ENCODE measurements at places on chromosomes 5 and 9. TPM values are rescaled to one million over a fixed set of nuclear protein-coding genes. Genes with fewer than 3 reads are reported as not detected.
A peak's percentile ranks its signal among the peaks of the same experiment; 100 is the strongest.

DNA sequence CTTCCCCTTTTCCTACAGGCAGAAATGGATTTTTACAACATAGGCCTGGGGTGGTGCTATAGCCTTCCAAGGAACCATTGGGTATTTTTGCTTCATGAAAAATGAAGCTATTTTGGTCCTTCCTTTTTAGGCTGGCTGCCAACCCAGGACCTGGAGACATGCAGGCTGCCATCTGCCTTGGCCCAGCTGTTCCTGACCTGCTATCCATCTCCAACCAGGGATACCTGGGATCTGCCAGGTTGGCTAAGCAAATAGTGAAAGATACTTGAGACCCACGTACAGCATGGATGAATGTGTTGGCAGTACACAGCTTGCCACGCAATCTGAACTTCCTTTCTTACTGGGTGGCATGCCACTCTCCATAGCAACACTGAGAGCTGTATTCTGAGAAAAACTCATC, 31.1 kb downstream of the MRPS27 start:
- H3K4me3 ChIP-seq: no peak overlapping the region
- no peaks in the 10 kb centered on the region for H3K27me3 ChIP-seq
- DNase-seq: no peak
- H3K36me3 ChIP-seq: peaks cover 2% of the 10 kb centered on the region

DNA sequence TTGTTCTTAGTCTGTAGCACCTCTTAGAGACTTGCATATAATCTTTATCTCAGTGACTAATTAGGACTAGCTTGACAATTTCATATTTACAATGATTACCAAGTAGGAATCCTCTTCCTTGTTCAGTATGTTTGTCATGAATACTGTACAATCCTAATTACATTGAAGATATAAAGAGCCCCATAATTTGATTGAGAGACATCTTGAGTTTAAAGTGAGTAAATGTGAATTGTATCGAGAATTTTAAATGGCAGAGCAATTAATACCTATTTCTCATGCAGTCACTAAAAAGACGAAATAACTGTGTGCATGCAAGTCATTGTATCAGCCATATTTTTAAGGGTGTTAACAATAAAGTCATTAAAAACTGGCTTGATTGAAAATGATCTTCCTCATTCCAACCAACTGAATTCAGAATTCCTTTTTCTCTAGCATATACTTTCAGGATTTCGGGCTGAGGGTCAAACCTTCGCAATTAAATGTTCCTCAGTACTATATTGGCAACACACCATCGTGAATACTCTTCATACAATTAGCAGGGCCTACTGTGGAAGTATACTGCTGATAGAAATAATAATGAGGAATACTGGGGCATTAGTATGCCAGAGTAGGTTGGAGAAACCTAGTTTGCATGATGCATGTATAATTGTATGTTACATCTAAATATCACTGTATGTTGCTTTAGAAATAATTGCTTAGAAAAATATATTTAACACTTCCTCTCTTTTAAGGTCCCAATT, 284.7 kb upstream of the TMEM161B start:
- H3K4me1 ChIP-seq: peaks cover 3% of the 10 kb centered on the region
- H3K27me3 ChIP-seq: peaks cover 17% of the 10 kb centered on the region
- no peaks in the 10 kb centered on the region for H3K36me3 ChIP-seq
- DNase-seq: no peak

DNA sequence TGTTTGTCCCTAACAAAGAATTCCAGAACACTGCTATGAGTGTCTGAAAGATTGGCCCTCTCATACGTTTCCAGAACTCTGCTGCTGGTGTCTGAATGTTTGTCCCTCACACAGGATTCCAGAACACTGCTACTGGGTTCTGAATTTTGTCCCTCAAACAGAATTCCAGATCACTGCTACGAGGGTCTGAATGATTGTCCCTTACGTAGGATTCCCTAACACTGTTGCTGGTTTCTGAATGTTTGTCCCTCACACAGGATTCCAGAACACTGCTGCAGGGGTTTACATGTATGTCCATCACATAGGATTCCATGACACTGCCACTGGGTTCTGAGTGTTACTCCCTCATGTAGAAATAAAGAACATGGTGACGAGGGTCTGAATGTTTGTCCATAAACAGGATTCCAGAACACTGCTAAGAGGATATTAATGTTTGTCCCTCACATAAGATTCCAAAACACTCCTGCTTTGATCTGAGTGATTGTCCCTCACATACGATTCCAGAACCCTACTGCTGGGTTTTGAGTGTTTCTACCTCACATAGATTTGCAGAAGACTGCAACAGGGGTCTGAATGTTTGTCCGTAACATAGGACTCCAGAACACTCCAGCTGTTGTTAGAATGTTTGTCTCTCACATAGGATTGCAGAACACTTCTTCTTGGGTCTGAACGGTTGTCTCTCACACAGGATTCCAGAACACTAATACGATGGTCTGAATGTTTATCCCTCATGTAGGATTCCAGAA, 214.4 kb downstream of the FOXD4L6 start:
- no peaks in the 10 kb centered on the region for H3K36me3 ChIP-seq
- H3K27ac ChIP-seq: no peak overlapping the region
- H3K27me3 ChIP-seq: no peaks in the 10 kb centered on the region
- H3K4me3 ChIP-seq: no peak overlapping the region
- no peak for DNase-seq

- peaks cover 3% of the 10 kb centered on the region for H3K36me3 ChIP-seq
- no peak overlapping the region for H3K27ac ChIP-seq
- no peak overlapping the region for H3K4me3 ChIP-seq
- DNase-seq: no peak
Measured at GRCh38 chr5:132525299-132525724, 18.0 kb downstream of the IL5 start.

DNA sequence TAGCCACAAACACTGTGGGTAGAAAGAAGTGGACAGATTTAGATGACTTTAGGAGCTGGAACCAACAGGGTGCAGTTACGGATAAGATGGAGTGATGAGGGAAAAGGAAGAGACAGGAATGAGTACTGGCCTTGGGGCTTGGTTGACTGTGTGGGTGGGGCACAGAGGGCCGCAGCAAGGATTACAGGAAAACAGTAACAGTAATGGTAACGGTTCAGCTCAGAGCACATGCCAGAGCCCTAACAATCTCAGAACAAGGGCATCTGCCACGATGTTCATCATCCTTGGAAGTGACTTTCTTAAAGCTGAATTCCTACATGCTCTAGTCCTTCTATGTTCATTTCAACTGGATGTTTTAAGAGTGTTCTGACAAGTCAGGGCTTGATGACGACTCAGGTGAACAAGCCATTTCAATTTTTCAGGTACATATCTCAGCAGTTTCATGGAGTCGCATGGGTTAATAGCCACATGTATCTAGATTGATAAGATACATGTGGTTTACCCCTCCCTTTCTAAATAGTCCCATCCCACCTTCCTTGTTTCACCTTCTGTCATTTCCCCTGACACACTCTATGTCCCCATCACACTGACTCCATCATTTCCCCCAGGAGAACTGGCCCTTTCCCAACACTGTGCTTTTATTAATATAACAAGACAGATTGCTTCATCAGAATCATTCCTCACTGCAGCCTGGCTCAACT, 65.0 kb downstream of the CEMIP2 start:
- peaks cover 26% of the 10 kb centered on the region for H3K36me3 ChIP-seq
- H3K27ac ChIP-seq: peak overlapping the region; percentile 82
- no peak for DNase-seq
- no peak overlapping the region for H3K4me3 ChIP-seq
- H3K27me3 ChIP-seq: no peaks in the 10 kb centered on the region

DNA sequence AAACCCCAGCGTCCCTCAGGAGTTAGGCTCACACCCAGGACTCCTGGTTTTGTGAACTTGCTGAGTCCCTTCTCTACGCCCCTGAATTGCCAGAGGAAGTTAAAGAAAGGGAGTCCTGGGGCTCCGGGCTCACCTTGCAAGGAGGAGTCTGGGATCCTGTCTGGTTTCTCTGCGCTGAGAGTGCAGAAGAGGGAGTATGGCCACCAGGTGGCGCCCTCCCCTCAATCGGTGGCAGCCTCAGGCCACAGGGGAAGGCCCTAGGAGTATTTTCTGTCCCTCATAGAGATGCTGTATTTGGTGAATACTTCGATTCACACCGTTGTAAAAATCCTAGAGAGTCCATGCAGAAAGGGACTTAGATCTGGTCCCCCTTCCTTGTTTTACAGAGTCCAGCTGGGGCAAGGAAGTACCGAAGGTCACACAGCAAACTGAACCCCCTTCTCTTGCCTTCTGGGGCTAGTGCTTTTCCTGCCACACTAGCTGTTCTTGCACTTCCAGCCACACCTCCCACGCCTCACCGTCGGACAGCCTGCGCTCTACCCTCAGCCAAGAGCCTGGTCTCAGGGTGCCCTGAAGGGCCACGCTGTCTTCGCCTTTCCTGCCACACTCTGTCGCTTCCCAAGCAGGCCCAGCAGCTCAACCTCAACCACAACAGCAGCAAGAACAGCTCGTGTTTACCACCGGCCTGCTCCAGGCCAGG, 10.2 kb downstream of the HAND1 start:
- peak; percentile 64 for DNase-seq
- H3K27me3 ChIP-seq: peaks cover 41% of the 10 kb centered on the region

GRCh38 chr9:3855929-3856328, 330.1 kb upstream of the RFX3 start:
- H3K27ac ChIP-seq: no peak overlapping the region
- no peak overlapping the region for H3K4me3 ChIP-seq
- no peak for DNase-seq
- peaks cover 4% of the 10 kb centered on the region for H3K36me3 ChIP-seq
- H3K4me1 ChIP-seq: peaks cover 4% of the 10 kb centered on the region

- H3K36me3 ChIP-seq: peaks cover 4% of the 10 kb centered on the region
Measured at GRCh38 chr5:157828105-157828943, 30.6 kb downstream of the CLINT1 start.

- peaks cover 4% of the 10 kb centered on the region for H3K4me1 ChIP-seq
- peaks cover 2% of the 10 kb centered on the region for H3K36me3 ChIP-seq
- DNase-seq: no peak
- no peak overlapping the region for H3K27ac ChIP-seq
- H3K4me3 ChIP-seq: no peak overlapping the region
Measured at GRCh38 chr9:88106492-88106891, 31.8 kb downstream of the SPATA31C2 start.

GRCh38 chr5:109247986-109248385, 161.8 kb downstream of the PJA2 start:
- no peak for DNase-seq
- no peak overlapping the region for H3K27ac ChIP-seq
- H3K36me3 ChIP-seq: no peaks in the 10 kb centered on the region
- no peaks in the 10 kb centered on the region for H3K4me1 ChIP-seq
- H3K4me3 ChIP-seq: no peak overlapping the region

GRCh38 chr9:131701789-131702337, 38.0 kb downstream of the RAPGEF1 start:
- H3K27ac ChIP-seq: no peak overlapping the region
- H3K27me3 ChIP-seq: no peaks in the 10 kb centered on the region
- no peaks in the 10 kb centered on the region for H3K36me3 ChIP-seq
- no peak for DNase-seq
- no peak overlapping the region for H3K4me3 ChIP-seq

DNA sequence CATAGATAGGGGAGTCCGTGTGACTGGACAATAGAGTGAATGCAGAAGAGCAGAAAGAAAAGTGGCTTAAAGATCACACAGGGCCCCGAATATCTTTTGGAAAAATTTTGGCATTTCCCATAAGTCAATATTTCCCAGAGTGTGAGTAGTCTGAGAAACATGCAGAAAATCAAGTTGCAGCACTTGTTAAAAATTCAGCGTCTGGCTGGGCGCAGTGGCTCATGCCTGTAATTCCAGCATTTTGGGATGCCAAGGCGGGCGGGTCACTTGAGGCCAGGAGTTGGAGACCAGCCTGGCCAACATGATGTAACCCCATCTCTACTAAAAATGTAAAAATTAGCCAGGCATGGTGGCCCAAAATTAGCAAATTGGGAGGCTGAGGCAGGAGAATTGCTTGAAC, 227.0 kb downstream of the DRD1 start:
- peaks cover 42% of the 10 kb centered on the region for H3K27me3 ChIP-seq
- no peaks in the 10 kb centered on the region for H3K36me3 ChIP-seq
- H3K27ac ChIP-seq: no peak overlapping the region
- no peak overlapping the region for H3K4me3 ChIP-seq
- DNase-seq: no peak

DNA sequence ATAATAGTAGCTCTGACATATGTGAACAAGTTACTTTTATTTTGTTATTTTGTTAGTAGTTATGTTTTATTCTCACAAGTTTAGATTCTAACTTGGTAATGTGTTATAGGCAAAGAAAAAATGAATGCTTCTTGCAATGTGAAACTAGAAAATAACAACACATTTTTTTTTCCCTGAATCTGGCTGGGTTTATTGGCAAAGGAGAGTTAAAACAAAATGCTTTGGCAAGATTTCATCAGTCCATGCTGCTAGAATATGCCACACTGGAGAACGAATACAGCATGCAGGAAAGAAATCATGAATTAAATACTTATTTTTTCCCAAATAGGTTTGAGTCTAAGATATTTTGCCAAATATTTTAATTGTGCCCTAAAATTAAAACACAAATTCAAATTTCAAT, 1048.1 kb upstream of the ACO1 start:
- H3K27me3 ChIP-seq: no peaks in the 10 kb centered on the region
- H3K4me1 ChIP-seq: peaks cover 4% of the 10 kb centered on the region
- peak overlapping the region; percentile 10 for H3K27ac ChIP-seq
- no peak for DNase-seq

- H3K27ac ChIP-seq: no peak overlapping the region
- no peak for DNase-seq
- peaks cover 33% of the 10 kb centered on the region for H3K27me3 ChIP-seq
- H3K4me3 ChIP-seq: no peak overlapping the region
- H3K36me3 ChIP-seq: peaks cover 3% of the 10 kb centered on the region
Measured at GRCh38 chr5:96388176-96388575, 44.9 kb downstream of the PCSK1 start.

- no peaks in the 10 kb centered on the region for H3K36me3 ChIP-seq
- DNase-seq: no peak
- H3K4me3 ChIP-seq: no peak overlapping the region
- peaks cover 16% of the 10 kb centered on the region for H3K4me1 ChIP-seq
Measured at GRCh38 chr5:751496-751895, 33.0 kb downstream of the ZDHHC11B start.

GRCh38 chr5:132495667-132496190, 5.2 kb upstream of the IRF1 start:
- H3K36me3 ChIP-seq: no peaks in the 10 kb centered on the region
- no peaks in the 10 kb centered on the region for H3K27me3 ChIP-seq
- peak; percentile 54 for DNase-seq
- H3K4me3 ChIP-seq: peak overlapping the region; percentile 94
- peaks cover 60% of the 10 kb centered on the region for H3K4me1 ChIP-seq

DNA sequence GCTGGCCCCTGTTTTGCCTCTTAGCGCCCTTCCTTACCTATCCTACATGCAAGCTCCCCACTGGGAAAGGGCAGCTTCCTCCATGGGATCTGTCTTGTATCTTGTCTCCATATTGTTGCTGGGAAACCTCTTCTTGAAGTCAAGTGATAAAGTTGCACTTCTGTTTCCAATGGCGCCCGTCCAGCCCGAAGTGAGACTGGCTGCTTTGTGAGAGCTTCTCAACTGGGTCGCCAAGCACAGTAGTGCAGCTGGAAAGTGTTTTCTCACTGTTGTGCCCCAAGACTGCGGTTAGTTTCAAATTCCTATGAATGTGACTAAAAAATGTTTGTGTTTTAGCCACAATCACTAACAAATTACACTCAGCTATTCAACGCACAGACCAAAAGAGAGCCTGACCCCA, 506.6 kb upstream of the MPDZ start:
- no peak overlapping the region for H3K4me3 ChIP-seq
- DNase-seq: no peak
- no peaks in the 10 kb centered on the region for H3K4me1 ChIP-seq
- no peaks in the 10 kb centered on the region for H3K36me3 ChIP-seq
- no peaks in the 10 kb centered on the region for H3K27me3 ChIP-seq

SLCO6A1 gene
- total RNA-seq: not detected

LRRC70 gene
- 5.8 TPM for total RNA-seq

ARSB gene
- 8.6 TPM for total RNA-seq

CNTLN gene
- 0.50 TPM for total RNA-seq

WDR38 gene
- total RNA-seq: not detected

GARNL3 gene
- total RNA-seq: 2.5 TPM

KIF12 gene
- total RNA-seq: not detected

GKAP1 gene
- total RNA-seq: 7.9 TPM
